ENCODE measurements at places on chromosomes 5 and 9. TPM values are rescaled to one million over a fixed set of nuclear protein-coding genes. Genes with fewer than 3 reads are reported as not detected.

Gene AMACR
- total RNA-seq, result 7.8 TPM

Gene TEK
- total RNA-seq, result not detected

Gene GRXCR2
- not detected for total RNA-seq

Gene SLC34A3
- not detected for total RNA-seq

Measured in activated CD4-positive, alpha-beta memory T cell treated with anti-CD3 and anti-CD28 coated beads, Interleukin-2, amount 10 ng/mL, durations not matched to agents 7 days and 5 days (primary cell).